Aorta (tissue), 5 donors: ENCODE measurements at places on chromosomes 3 and 15.

DNA sequence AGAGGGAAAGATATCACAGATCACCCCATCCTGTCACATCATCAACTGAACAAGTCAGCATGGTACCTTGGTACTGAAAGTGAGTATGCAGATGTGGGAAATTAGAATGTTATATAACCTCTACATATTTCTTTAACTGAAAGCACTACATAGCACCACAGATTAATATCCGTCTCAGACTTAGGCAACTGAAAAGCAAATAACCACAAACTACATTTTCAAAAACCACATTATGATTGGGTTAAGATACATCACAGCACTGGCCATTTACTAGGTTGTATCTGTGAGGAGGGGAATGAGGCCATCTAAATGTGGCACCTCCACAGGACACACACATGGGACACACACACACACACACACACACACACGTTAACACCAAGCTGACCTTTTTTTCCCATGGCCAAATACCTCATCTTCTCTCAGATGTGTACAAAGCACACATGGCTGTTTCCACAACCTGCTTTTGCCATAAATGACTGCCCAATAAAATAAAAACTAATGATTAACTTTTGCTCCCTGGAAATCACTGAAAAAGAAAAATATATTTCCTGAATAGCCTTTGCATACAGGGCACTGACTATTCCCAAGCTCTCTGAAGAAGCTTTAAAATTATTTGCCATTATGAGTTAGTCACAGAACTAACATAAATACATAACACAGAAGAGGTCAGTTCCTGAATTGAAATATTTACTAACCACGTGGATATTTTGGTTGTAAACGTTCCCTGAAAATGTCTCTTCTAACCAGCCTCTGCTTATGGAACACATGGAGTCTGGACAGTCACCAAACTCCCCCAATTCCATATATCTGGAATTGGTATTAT, 60.1 kb downstream of the SUMF1 start:
- no peak for DNase-seq

GRCh38 chr3:170247875-170248274, 25.7 kb downstream of the PRKCI start:
- no peak for DNase-seq

- DNase-seq = no peak
Measured at GRCh38 chr3:32202496-32202895, 36.0 kb upstream of the CMTM8 start.

GRCh38 chr3:133837487-133838295, 32.1 kb downstream of the SRPRB start:
- no peak for DNase-seq

DNA sequence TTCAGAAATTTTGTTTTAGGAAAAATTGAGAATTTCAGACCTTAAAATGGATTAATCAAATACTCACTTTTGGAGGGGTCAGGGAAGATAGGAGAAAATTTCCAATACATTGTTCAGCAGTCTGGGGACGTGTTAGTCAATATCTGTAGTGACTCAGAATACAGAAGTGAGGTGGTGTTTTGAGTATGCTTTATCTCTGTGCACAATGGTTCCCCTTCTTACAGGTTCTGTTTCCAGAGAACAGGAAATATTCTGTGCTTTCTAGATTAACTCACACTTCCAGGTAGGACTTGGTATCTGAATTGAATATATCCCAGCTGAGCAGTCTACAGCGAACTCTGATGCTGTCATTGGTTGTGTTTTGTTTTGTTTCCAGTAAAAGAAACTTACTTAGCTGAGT, 30.7 kb upstream of the CCDC54 start:
- DNase-seq = no peak

- no peak for DNase-seq
Measured at GRCh38 chr15:90838139-90838538, 30.2 kb upstream of the FURIN start.

DNA sequence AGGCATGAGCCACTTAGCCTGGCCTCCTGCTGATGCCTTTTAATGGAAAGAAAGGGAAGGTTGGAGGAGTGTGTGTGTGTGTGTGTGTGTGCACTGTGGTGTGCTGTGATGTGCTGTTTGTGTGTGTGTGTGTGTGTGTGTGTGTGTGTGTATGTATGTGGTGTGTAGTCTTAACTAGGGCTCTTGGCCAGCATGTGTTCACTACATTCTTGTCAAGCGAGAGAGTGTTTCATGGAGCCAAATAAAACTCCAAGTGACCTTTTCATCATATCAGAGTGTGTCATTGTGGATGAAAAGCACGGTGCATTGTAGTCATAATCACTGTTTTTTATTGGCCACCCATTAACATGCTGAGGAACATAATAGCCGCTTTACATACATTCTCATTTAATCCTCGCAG, 30.8 kb upstream of the BHLHE40 start:
- no peak for DNase-seq

DNA sequence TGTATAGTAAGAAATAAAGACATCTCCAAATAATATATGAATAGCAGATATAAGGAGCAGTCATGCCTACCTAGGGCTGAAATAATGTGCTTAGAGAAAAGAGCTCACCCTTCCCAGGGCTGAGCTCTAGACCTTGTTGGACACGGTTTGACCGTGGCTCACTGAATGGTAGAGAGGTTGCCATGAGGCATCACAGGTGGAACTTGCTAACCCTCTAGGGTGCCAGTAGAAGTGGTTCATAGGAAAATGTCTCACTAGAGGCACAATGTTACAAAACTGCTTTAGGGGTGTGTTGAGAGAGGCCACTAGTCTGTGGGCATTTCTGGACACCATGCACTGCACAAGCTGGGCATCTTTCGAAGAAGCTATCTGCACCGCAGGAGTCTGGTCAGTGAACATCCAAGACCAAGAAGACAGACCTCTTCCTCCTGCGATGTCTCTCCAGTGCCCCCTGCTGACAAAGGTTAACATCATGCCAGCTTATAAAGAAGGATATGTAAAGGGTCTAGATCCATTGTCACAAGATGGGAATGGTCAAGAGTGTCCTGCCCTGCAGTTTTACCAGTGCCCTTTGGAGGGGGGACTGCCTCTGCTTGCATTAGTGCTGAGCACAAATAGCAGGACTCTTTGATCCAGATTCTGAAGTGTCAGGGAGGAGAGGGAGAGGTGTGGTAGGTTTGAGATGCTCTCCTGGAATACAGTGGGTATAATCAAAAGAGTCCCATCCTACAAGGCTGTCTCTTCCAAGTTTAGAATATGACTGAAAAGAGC, 266.8 kb downstream of the ZNF385D start:
- no peak for DNase-seq

DNA sequence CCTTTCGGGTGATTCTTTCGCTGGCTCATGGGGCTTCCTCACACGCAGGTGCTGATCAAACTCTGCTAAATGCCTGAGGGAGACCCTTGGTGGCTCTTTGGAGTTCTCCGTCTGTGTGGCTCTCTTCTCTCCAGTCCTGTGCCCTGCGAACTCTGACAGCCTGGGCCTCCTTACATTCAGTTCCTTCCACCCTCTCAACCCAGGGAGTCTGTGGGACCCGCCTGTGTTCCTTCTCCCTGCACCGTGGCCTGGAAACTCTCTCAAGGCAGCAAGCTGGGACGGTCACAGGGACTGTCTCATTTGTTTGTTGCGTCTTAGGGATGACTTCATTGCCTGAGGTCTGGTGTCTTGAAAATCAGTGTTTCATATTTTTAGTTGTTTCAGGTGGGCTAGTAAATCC, 37.0 kb upstream of the CORO2B start:
- no peak for DNase-seq

GRCh38 chr15:101607108-101607507, 45.1 kb downstream of the TM2D3 start:
- DNase-seq = no peak

GRCh38 chr3:166274351-166275023, 437.3 kb upstream of the BCHE start:
- no peak for DNase-seq

- DNase-seq = no peak
Measured at GRCh38 chr15:69529961-69530633, 77.5 kb downstream of the RPLP1 start.

GRCh38 chr3:143865302-143865701, 17.0 kb upstream of the SLC9A9 start:
- no peak for DNase-seq

DNA sequence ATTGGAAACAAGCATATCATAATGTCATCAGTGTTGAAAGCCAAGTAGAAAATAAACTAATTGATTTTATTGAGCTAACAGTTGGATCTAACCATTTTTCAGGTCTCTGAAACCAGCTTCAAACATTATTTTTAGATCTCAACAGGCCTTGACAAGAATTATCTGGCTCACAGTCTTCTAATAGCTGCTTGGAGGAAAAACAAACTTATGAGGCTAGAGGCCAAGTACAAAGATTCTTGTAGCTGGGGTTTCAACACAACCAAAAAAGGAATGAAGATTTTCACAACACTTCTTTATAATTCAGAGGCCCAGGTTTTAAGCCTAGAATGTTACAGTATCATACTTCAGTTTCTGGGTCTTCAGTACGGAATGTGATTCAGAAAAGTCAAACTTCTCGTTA, 3.7 kb downstream of the SETMAR start:
- DNase-seq = no peak

DNA sequence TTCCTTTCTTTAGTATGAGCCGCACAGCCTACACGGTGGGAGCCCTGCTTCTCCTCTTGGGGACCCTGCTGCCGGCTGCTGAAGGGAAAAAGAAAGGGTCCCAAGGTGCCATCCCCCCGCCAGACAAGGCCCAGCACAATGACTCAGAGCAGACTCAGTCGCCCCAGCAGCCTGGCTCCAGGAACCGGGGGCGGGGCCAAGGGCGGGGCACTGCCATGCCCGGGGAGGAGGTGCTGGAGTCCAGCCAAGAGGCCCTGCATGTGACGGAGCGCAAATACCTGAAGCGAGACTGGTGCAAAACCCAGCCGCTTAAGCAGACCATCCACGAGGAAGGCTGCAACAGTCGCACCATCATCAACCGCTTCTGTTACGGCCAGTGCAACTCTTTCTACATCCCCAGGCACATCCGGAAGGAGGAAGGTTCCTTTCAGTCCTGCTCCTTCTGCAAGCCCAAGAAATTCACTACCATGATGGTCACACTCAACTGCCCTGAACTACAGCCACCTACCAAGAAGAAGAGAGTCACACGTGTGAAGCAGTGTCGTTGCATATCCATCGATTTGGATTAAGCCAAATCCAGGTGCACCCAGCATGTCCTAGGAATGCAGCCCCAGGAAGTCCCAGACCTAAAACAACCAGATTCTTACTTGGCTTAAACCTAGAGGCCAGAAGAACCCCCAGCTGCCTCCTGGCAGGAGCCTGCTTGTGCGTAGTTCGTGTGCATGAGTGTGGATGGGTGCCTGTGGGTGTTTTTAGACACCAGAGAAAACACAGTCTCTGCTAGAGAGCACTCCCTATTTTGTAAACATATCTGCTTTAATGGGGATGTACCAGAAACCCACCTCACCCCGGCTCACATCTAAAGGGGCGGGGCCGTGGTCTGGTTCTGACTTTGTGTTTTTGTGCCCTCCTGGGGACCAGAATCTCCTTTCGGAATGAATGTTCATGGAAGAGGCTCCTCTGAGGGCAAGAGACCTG, 13.2 kb downstream of the GREM1 start:
- no peak for DNase-seq

- DNase-seq = no peak
Measured at GRCh38 chr15:31265871-31266711, 60.5 kb upstream of the KLF13 start.

GRCh38 chr3:31357451-31357850, 175.3 kb upstream of the STT3B start:
- DNase-seq = no peak

DNA sequence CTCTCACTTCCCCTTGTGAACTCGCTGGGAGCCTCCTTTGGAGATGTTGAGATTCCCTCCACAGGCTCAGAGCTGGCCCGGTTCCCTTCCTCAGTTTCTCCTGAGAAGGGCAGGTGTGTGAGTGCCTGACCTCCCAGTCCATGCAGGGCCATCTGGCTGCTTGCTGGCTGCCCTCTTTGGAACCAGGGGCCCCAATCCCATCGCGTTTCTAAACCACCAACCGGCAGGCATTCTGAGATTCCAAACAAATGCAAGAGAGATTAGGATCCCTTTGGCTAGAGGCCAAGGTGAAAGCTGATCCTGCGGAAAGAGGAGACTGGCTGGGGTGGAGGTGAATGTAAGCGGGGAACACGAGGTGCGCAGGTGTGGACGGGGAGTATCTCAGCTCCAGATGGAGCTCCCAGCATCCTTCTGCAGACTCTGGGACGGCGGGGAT, 2.9 kb upstream of the PRRT3 start:
- peak; percentile 56 for DNase-seq

DNA sequence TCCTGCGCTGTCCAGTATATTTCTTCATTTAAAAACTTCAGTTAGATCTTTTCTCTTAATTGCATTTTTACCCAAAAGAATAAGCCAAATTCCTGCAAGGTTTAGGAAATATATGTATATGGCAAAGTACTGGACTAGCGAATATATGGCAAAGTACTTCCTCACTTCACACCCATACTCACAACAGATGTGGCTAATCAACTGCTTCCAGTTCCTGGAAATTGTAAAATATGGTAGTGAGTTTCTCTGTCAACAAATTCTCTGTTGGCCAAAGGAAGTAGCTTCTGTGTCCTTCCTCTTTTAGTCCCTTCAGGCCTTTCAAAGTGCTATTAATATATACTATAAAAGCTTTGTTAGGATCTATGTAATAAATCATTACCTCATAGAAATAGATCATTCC, 22.0 kb downstream of the GPR15 start:
- no peak for DNase-seq

DNA sequence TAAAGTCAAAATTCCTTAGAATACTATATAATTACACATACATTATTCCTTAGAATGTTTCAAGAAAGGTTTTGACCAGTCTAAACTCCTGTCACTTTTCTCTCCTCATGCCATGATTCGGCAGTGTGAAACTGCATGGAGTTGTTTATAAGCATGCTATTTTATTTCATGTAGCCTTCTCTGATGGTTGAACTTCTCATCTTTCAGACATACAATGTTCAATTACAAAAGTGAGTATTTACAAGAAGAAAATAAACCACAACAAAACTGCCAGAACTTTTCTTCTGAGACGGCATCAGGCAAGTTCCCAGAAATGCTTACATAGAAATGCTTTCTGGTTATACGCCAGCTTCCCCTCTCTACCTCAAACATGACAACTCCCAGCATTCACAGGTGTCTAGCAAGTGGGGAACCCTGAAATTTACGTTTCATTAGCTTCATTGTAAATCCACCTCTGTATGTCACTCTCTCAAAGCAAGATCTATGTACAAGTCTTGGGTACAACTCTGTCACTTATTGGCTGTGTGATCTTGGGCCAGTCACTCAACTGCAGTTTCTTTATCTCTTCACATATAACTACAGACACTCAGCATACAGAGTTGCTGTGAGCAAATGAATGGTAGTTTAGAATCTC, 42.7 kb downstream of the HDGFL3 start:
- no peak for DNase-seq

DNA sequence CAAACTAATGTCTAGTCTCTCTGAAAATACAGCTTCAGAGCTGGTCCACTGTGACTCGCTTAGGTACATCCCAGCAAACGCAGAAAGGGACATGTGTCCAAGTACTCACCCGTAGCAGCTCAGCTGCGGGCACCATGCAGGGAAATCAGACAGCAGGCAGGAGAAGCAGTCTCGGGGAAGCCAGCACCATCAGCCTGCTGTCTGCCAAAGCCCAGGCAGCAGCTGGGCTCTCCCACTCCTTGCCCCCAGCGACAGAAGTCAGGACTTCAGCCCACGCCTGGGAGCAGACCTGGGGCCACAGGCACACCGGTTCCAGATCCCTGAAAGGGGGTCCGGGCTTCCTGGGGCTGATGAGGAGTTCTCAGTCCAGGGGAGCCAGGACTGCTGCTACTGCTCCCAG, 34.9 kb downstream of the SEMA5B start:
- DNase-seq = no peak

- peak; percentile 95 for DNase-seq
Measured at GRCh38 chr3:37993820-37994638, 3.4 kb downstream of the VILL start.
